A549 treated with RU486 at 1 μM for 4 hours (cell line): ENCODE measurements at places on chromosomes 13 and 19. TPM values are rescaled to one million over a fixed set of nuclear protein-coding genes. Genes with fewer than 3 reads are reported as not detected.

DNMT1 gene
- 51.3 to 66.7 TPM (median 64.7 TPM) in 5 replicates for total RNA-seq

MBD3 gene
- 28.2 to 52.2 TPM (median 47.2 TPM) in 5 replicates for total RNA-seq

AXL gene
- 114 to 129 TPM (median 122 TPM) in 5 replicates for total RNA-seq

CEACAM16 gene
- total RNA-seq: 0.14 to 0.30 TPM (median 0.15 TPM) in 3 of 5 replicates, not detected in the others

ZNF497 gene
- 0.80 to 1.8 TPM (median 1.5 TPM) in 5 replicates for total RNA-seq

BCL3 gene
- total RNA-seq: 48.8 to 104 TPM (median 82.2 TPM) in 5 replicates

TPGS1 gene
- total RNA-seq: 11.8 to 19.1 TPM (median 18.1 TPM) in 5 replicates

SLC25A41 gene
- 0.06 to 0.24 TPM (median 0.16 TPM) in 3 of 5 replicates, not detected in the others for total RNA-seq

SYT3 gene
- 0.22 to 0.83 TPM (median 0.58 TPM) in 5 replicates for total RNA-seq

S1PR5 gene
- 2.0 to 3.0 TPM (median 2.5 TPM) in 5 replicates for total RNA-seq

WDR88 gene
- 0.16 TPM in 1 of 5 replicates, not detected in the others for total RNA-seq

NCAN gene
- total RNA-seq: 0.03 to 0.23 TPM (median 0.05 TPM) in 3 of 5 replicates, not detected in the others
